ENCODE measurements at places on chromosomes 7 and 10. TPM values are rescaled to one million over a fixed set of nuclear protein-coding genes. Genes with fewer than 3 reads are reported as not detected.

The KCND2 gene
- not detected for total RNA-seq

GRCh38 chr7:114088470-114088940 is 169.7 kb upstream of the PPP1R3A start:
- H3K4me1 ChIP-seq: peaks cover 32% of the 10 kb centered on the region
- H3K36me3 ChIP-seq: no peaks in the 10 kb centered on the region
- H3K27ac ChIP-seq: no peak overlapping the region

DNA sequence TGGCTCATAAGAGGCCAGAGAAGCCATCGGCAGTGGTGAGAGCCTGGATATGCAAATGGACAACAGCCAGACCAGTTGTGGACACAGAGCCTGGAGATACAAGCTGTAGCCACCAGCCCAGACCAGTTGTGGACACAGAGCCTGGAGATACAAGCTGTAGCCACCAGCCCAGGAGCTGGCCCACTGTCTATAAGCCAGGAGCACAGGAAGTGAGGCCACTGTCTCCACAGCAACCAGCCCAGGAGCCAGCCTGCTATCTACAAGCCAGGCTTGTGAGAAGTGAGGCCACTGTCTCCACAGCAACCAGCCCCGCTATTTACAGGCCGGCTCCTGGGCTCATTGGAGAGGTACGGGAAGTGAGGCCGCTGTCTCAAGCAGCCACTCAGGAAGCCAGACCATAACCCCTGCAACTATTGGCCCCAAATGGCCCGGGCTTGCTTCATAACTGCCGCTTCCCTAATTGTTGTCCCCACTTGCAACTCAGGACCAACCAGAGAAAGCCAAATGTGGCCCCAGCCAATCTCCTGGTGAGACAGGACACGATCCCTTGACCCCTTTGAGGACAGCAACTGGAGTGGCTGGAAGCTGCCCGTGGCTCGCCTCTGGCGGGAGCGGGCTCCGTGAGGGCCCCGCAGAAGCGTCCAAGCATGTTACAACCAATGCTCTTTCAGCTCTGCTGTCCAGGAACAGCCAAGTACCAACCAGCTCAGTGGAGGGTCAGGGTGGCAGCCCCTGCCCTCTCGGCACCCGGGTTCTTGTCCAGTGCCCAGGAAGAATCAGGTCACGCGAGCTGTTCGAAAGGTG is 44.1 kb upstream of the CNPY1 start:
- peak overlapping the region; percentile 2 for H3K27ac ChIP-seq
- DNase-seq: peak; percentile 72
- no peaks in the 10 kb centered on the region for H3K36me3 ChIP-seq
- H3K4me3 ChIP-seq: peak overlapping the region; percentile 44
- peaks cover 6% of the 10 kb centered on the region for H3K27me3 ChIP-seq
- peaks cover 61% of the 10 kb centered on the region for H3K4me1 ChIP-seq

GRCh38 chr7:68613897-68614296 is 984.4 kb upstream of the AUTS2 start:
- H3K27ac ChIP-seq: no peak overlapping the region
- H3K4me3 ChIP-seq: no peak overlapping the region
- DNase-seq: no peak
- H3K27me3 ChIP-seq: no peaks in the 10 kb centered on the region

GRCh38 chr7:158917818-158918217 is 61.5 kb downstream of the DYNC2I1 start:
- peaks cover 45% of the 10 kb centered on the region for H3K36me3 ChIP-seq
- H3K27me3 ChIP-seq: no peaks in the 10 kb centered on the region
- H3K4me1 ChIP-seq: no peaks in the 10 kb centered on the region
- no peak overlapping the region for H3K27ac ChIP-seq
- no peak overlapping the region for H3K4me3 ChIP-seq
- DNase-seq: no peak

All from HepG2 (cell line).